ENCODE measurements at places on chromosomes 4 and X.

GRCh38 chrX:44162964-44163475, 180.5 kb downstream of the EFHC2 start:
- DNase-seq = no peak

DNA sequence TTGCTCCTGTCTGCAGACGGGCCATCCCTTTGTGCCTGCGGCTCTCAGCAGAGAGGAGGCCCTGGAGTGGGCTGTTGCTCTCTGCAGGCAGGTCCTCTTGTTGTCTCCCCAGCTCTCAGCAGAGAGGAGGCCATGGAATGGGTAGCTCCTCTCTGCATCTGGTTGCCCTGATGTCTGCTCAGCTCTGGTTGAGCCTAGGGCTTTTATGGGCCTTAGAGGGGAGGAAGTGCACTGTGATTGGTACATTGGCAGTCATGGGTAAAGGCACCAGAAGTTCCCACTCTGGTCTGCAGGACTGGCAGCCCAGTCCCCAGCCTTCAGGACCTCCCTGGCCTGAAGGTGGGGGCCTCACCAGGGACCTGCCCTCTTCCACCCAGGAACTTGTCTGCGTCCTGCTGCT, 21.5 kb downstream of the SPON2 start:
- no peak for DNase-seq

DNA sequence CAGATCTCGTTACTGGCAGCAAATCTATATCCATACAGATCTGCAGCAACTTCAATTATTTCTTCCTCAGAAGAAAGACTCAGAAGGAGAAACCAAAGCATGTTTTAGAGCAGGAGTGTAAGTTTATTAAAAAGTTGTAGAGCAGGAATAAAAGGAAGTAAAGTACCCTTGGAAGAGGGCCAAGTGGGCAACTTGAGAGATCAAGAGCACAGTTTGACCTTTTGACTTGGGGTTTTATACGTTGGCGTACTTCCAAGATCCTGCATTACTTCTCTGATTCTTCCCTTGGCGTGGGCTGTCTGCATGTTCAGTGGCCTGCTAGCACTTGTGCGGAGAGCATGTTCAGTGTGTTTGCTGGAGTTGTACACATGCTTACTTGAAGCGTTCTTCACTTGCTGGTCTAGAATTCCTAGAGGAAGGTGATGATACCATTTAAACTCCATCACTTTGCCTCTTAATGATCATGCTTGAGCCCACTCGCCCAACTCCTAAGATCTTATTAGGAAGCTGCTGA, 1114.7 kb upstream of the PABPC4L start:
- DNase-seq = no peak

DNA sequence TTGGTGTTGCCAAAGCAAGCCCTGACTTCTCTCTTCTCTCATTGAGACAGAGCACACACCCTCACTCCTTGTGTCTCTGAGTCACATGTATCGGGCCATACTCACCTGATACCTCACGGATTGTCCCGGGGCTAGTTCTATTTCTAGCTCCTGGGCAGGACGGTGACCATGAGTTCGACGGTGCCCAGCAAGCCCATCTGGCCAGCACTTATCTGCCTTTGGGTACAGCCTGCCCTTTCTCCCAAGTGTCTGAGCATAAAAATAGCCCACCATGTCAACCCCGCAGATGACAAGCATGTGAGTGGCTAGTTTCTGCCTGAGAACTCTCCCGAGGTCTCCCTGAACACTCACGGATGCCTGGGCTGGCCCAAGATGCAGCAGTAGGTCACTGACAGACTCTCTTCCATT, 158.5 kb downstream of the DHRSX start:
- no peak for DNase-seq

DNA sequence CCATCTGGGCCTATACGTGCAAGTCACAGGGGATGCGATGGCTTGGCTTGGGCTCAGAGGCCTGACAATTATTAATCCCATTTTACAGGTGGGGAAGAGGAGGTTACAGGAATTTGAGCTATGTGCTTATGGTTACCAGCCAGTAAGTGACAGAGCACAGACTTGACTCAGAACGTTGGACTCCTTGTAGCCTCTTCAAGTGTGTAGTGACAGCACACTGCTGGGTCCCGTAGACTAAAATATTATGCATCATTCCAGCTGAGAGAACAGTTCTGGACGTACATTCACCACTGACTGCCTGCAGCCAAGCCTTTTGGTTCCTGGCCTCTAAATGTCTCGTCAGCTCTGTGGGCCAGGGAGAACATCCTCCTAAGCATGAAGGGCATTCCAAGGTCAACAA, 314.5 kb downstream of the GPAT3 start:
- DNase-seq = no peak

- no peak for DNase-seq
Measured at GRCh38 chr4:53602390-53602789, 11.1 kb upstream of the LNX1 start.

GRCh38 chr4:140884431-140885058, 128.4 kb upstream of the TBC1D9 start:
- DNase-seq = no peak

DNA sequence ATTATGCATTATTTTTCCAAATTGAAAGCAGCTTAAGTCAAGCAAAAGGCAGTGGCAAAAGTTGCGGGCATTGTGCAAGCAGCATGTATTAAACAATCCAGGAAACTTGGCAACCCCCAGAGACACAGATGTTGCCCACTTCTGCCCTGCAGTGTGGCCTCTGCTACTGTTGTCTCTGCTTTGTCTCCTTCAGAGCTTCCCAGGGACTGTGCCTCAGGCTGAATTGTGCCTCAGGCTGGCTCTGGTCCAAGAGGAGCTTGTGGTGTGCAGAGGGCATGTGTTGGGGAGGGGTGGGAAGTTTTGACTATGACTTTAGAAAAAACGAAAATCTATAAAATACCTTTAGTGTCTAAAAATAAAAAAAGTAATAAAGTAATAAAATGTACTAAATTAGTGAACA, 201.4 kb downstream of the CCSER1 start:
- no peak for DNase-seq

GRCh38 chr4:186657764-186658163, 65.9 kb downstream of the FAT1 start:
- DNase-seq = no peak

DNA sequence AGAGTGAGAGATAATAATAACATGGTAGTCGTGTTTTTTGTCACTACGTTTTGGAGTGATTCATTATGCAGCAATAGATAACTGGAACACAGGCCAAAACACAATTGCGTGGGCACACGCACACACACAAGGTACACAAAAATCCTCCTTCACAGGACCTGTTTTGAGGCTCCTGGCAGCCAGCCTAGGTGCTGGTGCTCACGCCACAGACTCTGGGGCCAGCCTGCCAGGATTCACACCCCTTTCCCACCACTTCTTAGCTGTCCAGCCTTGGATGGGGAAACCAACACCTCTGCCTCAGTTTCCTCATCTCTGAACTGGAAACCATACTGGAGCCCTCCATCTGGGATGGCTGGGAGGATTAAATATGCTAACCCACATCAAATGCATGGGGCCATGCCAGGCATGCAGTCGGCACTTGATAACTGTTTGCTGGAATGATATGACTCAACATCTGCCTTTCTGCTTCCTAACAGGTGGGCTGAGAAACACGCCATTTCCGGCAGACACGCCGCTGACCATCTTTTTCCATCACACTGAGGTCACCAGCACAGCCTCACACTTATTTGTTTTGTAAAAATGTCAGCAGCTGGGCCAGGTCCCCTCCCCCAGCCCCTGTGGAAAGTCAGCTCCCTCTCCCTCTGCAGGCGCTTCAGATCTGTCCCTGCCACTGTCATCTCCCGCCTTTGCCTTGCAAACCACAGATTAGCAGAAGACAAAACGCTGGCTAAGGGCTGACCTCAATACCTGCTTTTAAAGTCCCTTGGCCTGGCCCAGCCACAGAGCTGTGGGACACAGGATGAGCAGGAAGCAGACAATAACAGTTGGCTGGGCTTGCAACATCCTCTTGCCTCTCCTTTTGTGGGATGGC, 237.5 kb downstream of the BCOR start:
- no peak for DNase-seq

DNA sequence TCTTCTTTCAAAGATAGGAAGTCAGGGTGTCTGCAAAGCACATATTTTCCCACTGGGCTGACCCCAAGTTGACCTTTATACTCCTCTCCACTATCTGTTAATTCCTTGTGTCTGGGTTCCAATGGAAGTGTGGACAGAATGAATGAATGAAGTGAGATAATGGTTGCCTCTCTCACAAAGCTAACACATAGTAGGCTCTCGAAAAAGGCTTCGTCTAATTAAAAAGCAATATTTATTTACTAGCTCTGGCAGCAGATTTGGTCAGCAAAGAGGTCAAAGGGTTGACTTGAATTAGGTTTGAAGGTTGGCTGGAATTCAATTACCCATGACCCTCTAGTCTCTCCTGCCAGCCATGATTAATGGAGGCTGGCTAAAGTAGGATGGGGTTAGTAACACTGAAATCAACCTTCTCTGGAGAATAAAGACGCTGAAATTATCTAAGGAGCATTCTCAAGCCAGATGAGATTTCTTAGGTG, 280.3 kb upstream of the KLF3 start:
- no peak for DNase-seq

- no peak for DNase-seq
Measured at GRCh38 chr4:185830263-185830994, 18.4 kb upstream of the SORBS2 start.

DNA sequence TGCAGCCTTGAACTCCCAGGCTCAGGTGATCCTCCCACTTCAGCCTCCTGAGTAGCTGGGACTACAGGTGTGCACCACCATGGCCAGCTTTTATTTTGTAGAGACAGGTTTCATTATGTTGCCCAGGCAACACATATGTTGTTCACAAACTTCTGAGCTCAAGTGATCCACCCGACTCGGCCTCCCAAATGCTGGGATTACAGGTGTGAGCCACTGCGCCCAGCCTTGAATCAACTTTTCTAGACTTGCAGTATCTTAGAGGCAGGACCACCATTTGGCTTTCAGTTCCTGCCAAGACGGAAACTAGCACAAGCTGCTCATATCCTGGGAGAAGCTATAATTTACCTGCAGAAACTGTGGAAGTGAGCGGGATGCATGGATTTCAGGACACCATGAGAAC, 19.9 kb downstream of the NAT8L start:
- DNase-seq = no peak

- DNase-seq = no peak
Measured at GRCh38 chr4:38757945-38758600, 24.7 kb downstream of the TLR10 start.

- no peak for DNase-seq
Measured at GRCh38 chrX:17674601-17675000, 62.7 kb upstream of the SCML1 start.

GRCh38 chr4:41963105-41963504, 18.5 kb upstream of the DCAF4L1 start:
- no peak for DNase-seq

- no peak for DNase-seq
Measured at GRCh38 chrX:102934624-102935023, 2.4 kb upstream of the RAB40AL start.

DNA sequence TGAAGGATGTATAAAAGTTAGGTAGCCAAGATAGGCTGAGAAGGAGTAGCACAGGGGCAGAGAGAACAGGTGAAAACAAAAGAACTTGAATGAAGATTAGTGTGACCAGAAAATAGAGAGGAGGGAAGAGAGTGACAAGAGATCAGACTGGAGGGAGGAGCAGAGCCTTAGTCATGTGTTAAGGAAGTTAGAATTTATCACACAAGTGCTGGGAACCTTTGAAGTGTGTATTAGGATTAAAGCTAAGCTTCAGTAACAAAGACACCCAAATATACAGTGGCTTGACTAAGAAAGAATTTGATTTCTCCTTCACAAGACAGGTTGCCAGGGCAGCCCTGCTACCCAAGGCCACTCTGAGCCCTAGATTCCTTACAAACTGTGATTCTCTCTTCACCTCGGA, 10.7 kb upstream of the CCDC149 start:
- DNase-seq = no peak

GRCh38 chr4:184248216-184248615, 30.5 kb upstream of the ENPP6 start:
- no peak for DNase-seq

- no peak for DNase-seq
Measured at GRCh38 chr4:87180767-87181166, 39.7 kb downstream of the KLHL8 start.

GRCh38 chr4:76755756-76756155, 142.2 kb downstream of the SOWAHB start:
- no peak for DNase-seq

DNA sequence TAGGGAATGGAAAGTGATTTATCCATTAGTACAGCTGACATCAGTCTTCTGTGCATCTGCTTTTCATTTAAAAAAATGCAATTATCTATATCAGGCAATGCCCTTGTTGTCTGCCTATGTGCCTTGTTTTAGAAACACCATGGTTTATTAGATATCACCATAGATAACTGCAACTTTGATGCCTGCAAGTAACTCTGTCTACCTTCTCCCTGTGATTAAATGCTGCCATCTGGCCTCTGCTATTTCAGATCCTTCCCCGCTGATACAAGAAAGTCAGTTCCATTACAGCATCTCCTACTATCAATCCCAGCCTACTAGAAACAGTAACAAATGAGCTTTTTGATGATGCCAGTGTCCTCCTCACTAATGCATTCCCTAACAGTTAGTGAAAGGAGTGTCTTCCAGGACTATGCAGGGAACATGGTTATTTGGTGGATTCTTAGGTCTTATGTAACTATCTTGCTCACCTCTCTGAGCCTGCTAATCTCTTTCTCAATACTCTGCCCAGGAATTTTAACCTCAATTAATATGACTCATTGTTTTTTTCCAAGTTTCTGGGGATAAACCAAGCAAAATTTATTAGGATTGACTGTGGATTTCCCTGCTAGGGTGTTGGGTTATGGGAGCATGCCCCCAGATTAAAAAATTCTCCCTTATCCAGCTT, 444.9 kb downstream of the RAPGEF2 start:
- DNase-seq = no peak

- no peak for DNase-seq
Measured at GRCh38 chr4:173214661-173215060, 46.0 kb downstream of the GALNT7 start.

- DNase-seq = no peak
Measured at GRCh38 chr4:22485737-22486136, 30.1 kb downstream of the ADGRA3 start.

DNA sequence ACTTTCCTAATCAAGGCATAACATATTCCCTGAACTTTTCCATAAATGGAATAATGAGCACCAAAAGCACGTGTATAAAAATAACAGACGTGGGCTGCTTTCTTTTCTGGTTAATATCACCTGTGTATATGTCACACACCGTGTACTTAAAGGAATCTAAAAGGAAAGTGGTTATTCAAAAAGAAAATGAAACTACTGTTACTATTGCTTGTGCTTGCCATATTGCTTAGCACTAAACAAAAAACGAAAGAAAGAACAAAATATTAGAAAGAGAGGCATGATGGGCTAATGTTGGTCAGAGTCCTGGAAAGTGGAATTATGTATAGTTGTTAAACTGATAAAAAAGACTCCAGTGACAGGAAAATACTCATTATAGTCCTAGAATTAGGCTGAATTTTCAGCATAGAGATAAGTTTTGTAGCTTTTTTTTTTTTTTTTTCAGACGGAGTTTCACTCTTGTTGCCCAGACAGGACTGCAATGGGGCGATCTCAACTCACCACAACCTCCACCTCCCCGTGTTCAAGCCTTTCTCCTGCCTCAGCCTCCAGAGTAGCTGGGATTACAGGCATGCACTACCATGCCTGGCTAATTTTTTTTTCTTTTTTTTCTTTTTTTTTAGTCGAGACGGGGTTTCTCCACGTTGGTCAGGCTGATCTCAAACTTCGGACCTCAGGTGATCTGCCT, 123.2 kb downstream of the PABPC4L start:
- no peak for DNase-seq

- no peak for DNase-seq
Measured at GRCh38 chr4:20178902-20179576, 72.7 kb upstream of the SLIT2 start.

All from cerebellar nuclear complex (tissue), 1 donor.